ENCODE measurements at places on chromosomes 4 and X.

DNA sequence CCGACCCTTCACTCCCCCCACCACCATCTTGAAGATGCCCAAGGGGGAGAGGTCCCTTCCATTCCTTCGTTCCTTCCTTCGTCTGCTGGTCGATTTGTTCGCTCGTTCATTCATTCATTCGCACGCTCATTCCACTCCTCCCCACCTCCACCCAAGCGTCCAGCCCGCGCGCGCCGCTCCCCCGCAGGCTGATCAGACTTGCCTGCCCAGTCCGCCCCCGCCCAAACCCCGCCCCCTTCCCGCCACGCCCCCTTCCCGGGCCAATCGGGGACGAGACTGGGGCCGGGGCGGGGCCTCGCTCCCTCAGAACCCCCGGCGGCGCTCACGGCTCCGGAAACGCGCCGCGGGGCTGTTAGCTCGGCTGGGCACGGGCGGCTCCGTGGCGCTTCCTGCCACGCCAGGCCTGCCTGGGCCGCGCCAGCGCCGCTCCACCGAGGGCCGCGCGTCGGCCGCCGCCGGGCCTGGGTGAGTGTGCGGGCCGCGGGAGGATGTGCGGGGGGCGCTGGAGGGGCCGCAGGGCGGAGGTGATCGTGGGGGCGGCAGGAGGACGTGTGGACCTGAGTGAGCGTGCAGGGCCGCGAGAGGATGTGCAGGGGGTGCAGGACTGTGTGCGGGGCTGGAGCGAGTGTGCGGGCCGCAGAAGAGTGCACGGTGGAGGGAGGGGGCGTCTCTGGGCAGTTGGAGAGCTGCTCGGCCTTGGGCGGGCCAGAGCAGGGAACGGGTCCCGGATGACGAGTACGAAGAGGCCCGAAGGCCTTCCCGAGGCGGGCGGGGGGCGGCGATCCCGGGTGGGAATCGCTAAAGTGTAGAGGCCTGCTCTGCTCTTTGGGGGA, at the start of gene ZNF275:
TSS of gene ZNF275 (plus strand) at position 333 of the 833 bp plus-strand sequence. CDS start 2,527 bp downstream, outside the sequence.
- DNase-seq, result peak; percentile 89

GRCh38 chrX:46837558-46838485, 979 bp downstream of the RP2 start:
- DNase-seq, result no peak

DNA sequence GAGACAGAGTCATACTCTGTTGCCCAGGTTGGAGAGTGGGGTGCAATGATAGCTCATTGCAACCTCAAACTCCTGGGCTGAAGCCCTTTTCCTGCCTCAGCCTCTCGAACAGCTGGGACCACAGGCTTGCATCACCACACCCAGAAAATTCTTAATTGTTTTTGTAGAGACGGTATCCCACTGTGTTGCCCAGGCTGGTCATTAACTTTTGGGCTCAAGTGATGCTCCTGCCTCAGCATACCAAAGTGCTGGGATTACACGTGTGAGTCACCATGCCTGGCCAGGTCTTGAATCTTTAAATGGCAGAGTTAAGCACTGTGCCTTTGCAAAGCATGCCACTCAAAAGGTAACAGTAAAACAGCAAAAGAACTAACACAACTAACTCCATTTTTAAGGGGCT, 28.6 kb upstream of the BBS12 start:
- DNase-seq, result no peak

DNA sequence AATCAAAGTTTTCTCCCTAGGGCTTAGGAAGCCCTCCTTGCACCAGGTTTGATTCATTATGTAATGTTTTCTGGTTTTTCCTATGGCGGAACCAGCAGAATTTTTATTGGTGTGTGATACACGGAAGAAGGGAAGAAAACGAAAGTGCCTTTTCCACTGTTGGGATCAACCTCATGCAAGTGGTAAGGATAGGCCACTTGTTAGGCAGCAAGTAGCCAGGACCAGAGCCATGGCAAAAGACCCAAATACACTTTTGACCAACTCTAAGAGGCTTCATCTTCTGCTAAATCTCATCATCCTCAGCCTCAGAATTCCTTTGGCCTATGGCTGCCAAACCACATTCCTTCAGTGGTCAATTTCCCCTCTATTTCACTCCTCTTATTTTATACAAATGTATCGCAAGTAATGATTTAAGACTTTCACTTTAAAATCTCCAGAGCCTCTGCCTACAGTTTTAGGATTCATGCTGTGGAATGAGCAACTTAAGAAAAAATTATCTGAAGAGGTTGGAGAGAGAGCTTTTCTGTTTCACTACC, 21.2 kb downstream of the PPAT start:
- no peak for DNase-seq

GRCh38 chr4:10161146-10161545, 44.5 kb upstream of the WDR1 start:
- DNase-seq, result no peak

DNA sequence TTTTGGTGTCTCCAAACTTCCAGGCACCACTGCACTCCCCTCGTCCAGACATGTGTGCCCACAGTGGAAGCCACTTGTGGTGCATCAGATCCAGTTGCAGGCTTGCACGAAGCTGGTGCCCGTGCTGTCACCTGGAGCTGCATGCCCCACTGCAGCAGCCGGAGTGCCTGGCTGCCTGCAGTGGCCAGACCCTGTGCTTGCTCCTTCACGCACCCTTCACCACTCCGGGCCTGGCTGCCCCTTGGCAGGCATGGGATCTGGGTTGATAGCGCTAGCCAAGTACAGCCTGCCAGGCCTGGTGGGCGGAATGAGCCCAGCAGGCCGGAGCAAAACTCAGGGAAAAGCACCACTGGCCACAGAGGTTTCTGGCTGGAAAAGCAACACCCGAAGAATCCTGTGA, 50.2 kb upstream of the SHISA3 start:
- no peak for DNase-seq

GRCh38 chr4:151045907-151046306, 30.8 kb upstream of the LRBA start:
- DNase-seq, result peak; percentile 88

GRCh38 chr4:123986268-123986798, 589.7 kb downstream of the SPRY1 start:
- no peak for DNase-seq

DNA sequence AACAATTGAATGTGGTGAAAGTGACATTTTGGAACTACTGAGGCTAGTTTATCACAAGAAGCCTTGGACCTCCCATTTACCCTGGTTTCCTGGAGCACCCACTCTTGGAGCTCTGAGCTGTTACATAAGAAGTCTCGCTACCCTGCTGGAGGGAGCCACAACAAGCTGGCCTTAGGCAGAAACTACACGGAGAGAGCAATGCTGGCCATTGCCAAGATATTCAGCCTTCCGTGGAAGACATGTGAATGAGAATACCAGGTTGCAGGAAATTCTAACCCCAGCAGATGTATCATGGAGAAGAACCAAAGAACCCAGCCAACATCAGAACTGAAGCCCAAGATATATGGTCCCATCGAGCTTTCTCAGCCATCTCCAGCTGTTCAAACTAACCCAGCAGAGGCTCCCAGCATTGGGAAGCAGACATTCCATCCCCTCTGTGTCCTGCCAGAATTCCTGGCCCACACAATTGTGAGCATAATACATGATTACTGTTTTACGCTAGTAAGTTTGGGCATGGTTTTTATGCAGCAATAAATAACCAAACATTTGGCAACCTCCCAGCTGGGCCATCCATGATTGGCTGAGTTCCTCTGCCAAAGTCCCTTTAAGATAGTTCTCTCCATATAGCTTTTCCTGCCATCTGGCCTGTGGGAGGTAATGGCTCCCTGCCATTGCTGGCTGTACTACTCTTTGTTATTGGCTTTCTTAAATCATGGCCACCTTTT, 17.9 kb upstream of the PDE5A start:
- DNase-seq, result no peak

DNA sequence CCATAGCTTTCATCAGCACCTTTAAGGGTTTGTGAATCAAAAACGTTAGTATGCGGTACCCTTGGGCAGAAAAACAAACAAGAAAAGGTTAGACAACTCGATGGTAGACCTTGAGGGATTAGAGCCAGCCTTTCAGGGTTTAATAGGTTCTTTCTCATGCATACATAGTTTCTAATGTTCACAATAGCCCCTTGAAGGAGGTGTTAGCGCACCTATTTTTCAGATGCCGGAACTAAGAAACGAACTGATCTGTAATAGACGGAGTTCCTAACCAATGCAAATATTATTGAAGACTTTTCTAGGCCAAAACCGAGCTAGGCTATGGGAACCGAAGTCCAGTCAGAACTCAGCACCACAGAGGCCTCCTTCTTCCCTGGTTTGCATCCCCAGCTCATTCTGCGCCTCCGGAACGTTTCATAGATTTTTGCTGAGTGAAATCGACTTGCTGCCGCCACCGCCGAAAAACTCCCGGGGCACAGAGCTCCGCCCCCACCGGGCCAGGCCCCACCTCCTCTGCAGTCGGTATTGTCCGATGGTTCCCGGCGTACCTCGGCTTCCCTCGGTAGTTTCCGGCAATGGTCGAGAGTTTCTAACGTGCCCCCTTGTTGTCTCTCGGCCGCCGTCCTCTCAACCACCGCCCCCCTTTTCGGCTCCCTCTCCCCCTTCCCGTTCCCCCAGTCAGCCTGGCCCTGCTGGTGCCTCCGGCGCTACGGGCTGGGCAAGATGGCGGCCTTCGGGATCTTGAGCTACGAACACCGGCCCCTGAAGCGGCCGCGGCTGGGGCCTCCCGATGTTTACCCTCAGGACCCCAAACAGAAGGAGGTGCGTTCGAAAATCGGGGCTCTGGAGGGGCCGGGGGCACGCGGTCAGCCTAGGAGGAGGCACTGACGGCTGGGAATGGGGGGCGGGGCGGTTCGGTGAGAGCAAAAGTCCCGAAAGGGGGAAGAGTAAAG, at the start of gene MED12:
TSS of gene MED12 (plus strand) at position 565 of the 953 bp plus-strand sequence. CDS start at position 724, 159 bp downstream.
- peak; percentile 76 for DNase-seq

DNA sequence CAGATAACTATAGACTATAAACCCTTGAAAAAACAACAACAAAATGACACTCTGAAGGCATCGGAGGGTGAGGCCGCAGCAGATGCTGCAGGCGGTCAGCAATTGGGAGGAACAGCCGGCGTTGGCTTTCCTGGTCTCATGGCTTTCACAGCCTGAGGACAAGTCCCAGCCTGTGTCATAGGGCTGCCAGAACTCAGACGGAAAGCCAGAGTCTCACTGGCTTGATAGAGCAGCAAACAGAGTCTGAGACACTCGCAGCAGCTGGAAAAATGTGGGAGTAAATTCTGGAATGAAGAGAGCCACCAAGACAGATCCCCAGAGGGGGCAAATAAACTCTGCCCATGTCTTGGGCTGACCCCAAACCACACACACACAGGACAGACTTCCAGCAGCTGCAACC, 86.3 kb downstream of the PPP2R2C start:
- DNase-seq, result no peak
